ENCODE measurements at places on chromosomes 7 and 10.
A peak's percentile ranks its signal among the peaks of the same experiment; 100 is the strongest.

- no peak for DNase-seq
These were observed 3.5 kb downstream of the CTBP2 start for GRCh38 chr10:125156739-125157480.

DNA sequence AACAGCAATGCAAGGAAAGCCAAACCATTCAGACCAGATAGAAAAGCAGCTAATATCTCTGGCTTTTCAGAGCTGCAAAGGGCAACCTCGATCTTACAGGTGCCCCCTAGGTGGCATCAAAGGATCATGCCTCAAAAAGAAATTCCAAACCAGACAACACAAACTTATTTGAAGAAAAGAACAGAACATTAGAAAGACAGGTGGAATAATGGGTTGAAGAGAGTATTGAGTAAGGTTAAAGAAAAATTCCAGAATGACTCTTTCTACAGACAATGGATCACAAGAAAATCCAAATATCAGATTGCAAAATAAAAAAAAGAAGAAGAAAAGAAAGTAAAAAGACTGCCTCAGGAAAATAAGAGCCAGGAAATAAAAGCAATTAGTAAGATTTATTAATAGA, 213.7 kb downstream of the ELMO1 start:
- no peak for DNase-seq

DNA sequence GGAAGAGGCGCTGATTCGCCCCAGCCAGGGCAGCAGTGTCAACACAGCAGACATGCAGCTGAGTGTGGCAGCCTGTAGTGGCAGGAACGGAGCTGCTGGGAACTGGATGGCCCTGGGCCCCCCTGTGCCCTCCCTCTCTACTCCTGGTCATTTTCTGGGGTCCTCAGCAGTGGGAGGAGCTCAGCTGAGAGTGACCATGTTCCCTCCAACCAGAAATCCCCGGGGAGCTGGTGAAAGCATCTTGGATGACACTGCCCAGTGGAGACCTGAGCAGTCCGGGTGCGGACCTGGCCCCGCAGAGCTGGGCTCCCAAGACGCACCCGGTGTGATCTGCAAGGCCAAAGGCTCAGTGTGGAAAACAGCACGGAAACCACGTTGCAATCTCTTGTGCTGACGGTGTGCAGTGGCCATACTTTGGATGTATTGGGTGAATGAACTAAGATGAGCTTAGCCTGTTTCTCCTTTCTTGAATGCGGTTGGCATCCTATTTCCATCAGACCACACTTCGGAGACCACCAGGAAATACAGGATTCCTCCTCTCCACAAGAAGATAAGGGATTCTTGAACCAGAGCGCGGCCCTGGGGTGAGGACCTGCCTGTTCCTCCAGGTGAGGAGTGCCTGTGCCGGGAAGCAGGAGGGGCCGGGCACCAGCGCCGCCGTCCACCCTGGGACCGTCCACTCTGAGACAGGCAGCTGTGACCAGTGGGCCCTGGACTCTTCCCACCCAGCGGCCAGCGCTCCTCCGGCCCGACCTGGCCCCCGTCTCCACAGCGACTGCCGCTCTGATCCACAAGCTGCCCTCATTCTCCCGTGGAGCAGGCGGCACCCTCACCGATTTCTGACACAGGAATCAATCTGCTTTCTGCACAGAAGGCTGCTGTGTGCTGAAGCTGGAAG, 93.5 kb upstream of the DIP2C start:
- DNase-seq = no peak

DNA sequence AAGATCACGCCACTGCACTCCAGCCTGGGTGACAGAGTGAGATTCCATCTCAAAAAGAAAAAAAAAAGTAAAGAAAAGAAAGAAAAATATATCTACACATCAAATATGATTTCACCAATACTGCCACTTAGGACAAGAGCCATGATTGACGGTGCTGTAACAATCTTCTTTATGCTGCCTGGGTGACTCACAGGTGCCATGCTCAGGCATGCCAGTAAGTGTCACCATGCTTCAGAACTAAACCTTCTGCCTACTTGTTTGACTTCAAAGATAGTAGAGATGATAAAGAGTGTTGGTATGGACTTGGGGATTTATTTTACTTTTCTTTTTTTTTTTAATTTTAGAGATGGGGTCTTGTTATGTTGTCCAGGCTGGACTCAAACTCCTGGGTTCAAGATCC, 33.6 kb upstream of the DNMBP start:
- no peak for DNase-seq

DNA sequence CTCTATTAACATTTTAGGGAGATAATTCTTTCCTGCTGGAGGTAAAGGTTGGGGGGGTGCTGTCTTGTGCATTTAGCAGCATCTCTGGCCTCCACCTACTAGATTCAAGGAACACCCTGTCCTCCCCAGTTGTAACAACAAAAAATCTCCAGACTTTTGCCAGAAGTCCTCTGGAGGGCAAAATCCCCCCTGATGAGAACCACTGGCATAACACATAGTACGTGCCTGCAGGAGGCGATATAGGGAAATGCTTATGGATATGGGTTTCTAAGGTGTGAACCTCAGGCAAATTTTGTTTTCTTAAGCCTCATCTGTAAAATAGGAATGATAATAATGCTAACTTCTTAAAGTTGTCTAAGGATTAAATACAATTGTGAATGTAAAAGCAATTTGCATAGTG, 2.9 kb upstream of the OSBPL3 start:
- no peak for DNase-seq

- no peak for DNase-seq
These were observed 151.4 kb downstream of the CDH23 start for GRCh38 chr10:71547876-71548846.

GRCh38 chr10:97180363-97180755, 5.4 kb downstream of the SLIT1 start:
- DNase-seq = no peak

DNA sequence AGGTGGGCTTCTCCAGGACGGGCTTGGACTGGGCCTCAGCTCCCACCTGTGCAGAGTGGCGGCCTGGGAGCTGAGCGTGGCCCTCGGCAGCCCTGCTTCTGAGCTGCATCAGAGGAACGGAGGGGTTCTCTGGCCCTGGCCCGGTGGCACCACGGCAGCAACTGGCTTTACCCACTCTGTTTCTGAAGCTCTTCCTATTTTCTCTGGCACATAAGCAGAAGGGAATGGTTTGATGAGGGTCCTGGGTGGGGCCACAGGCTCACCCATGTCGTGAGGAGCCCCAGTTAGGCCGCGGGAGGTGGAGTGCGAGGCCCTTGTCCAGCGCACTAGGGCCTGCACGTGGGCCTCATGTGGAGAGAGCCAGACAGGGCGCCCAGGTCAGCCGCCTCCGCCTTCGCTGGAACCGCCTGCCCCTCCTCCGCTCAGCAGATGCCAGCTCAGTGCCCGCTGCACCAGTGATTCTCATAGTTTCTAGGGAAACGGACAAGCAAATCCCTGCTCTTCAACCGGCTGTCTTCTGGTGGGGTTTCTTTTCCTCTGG, 284.0 kb downstream of the CELF2 start:
- DNase-seq = no peak

- no peak for DNase-seq
These were observed 51.3 kb upstream of the CXCL12 start for GRCh38 chr10:44436240-44436639.

GRCh38 chr10:110529596-110530011, 31.9 kb downstream of the DUSP5 start:
- DNase-seq = no peak

- no peak for DNase-seq
These were observed 193.7 kb upstream of the CSTF2T start for GRCh38 chr10:51892965-51893658.

GRCh38 chr10:8520382-8520781, 465.9 kb downstream of the GATA3 start:
- DNase-seq = no peak

- DNase-seq = no peak
These were observed 207.7 kb upstream of the TEX47 start for GRCh38 chr7:89002981-89003956.

GRCh38 chr10:103441206-103441605, 11.0 kb downstream of the CALHM2 start:
- DNase-seq = no peak

DNA sequence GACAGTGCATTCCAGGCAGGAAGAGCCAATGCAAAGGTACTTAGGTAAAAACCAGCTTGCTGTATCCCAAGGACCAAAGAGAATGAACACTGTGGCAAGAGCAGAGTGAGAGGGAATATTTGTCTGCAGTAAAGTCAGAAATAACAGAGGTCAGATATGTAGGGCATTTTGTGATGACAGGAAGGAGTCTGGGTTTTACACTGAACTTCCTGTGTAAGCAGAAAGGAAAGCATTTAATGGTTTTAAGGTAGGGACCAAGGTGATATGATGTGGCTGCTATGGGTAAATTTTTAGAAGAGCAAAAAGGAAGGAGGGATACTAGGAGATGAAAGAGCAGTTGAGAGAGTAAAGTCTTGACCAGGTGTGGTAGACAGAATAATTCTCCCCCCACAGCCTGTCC, 10.1 kb downstream of the ABCB1 start:
- DNase-seq = no peak

DNA sequence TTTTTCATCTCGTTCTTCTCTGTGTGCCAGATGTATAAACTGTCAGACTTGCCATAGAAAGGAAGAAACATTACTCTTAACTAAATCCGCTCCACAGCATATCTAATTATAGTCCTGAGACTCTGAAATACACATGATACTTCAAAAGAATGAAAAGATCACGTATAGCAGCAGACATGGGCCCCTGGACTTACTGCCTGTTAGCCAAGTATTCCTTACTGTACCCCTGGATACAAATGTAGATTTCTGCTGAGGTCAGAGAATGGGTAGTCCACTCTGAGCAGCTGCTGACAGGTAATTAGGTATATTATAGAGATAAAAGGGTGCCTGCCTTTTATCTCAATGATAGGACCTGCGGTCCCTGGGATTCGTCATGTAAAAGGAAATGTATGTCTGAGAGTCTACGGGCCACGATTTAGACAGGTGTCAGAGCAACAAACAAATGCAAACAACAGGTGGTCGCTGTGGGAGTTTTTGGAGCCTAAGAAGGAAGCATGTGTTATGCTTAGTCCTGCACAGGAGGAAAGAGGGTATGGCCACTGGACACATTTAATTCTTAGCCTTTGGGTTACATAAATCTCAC, 69.4 kb downstream of the VOPP1 start:
- DNase-seq = no peak

DNA sequence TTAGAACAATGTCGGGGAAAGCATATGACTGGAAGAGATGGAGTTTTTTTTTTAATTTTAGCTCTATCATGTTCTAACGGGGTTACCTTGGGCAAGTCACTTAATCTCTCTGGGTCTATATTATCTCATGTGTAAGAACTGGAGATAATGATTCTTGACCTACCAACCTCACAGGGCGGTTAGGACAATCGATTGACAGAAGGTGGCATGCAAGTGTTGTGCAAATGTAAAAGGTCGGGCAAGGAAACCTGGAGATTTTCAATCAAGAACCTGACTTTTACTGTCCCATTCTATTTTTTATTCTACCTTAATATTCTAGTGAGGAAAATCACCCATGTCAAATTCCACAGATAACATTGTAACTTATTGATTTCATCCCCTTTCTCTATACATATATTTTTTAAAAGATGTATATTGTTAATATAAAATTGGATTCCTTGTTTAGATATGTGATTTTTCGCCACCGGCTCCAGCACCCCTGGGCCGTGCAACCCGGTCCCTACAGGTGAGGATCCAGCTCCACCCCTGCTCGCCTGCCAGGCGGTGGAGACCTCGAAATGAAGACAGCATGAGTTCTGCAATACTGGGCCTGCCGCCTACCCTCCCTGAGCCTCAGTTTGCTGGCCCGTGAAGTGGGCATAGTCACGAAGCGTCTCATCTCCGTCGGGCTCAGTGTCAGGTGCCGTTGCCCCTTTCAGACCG, 497.6 kb upstream of the PHF14 start:
- no peak for DNase-seq

GRCh38 chr10:125782054-125782453, 6.4 kb upstream of the MMP21 start:
- DNase-seq = no peak

GRCh38 chr7:54932818-54933543, 85.8 kb upstream of the EGFR start:
- DNase-seq = no peak

GRCh38 chr10:124916098-124916584, 25.8 kb upstream of the ZRANB1 start:
- DNase-seq = peak; percentile 1

GRCh38 chr7:38142736-38143135, 35.3 kb upstream of the STARD3NL start:
- no peak for DNase-seq

GRCh38 chr7:104267701-104268368, 60.0 kb upstream of the ORC5 start:
- no peak for DNase-seq

DNA sequence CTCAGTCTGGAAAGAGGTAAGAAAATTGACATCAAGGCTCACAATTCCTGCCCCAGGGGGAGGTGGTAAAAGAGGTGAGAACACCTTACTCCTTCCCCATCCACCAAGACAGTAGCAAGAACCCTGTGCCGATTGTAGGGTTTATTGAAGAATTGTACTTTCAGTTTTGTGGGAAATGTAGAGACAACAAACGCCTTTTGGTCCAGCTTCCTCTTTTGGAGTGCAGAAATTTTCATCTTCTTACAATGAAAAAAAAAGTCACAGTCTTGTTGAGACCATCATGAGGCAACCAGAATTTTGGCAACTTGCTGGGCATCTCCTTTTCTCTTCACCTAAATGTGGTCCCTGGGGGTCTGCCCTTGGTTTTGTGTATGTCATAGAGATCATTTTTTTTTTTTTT, 217.7 kb downstream of the TMEM178B start:
- no peak for DNase-seq

DNA sequence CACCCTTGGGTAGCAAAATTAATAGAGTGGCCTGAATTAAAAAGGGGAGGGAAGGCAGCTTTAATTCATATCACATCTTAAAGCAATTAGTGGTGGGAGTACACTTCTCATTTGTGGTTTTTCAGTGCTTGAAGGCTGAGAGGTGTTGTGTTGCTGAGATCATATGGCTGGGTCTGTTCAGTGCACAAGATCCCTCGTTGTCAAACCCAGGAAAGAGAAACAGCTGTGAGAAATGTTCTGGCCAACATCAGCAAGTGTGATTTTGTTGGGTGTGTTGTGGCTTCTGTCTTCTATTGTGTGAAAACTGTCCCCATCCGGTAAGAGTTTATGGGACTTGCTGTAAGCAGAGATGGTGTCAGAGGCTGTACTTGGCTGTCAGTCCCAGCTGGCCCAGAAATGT, 197.9 kb upstream of the BMPER start:
- DNase-seq = no peak

DNA sequence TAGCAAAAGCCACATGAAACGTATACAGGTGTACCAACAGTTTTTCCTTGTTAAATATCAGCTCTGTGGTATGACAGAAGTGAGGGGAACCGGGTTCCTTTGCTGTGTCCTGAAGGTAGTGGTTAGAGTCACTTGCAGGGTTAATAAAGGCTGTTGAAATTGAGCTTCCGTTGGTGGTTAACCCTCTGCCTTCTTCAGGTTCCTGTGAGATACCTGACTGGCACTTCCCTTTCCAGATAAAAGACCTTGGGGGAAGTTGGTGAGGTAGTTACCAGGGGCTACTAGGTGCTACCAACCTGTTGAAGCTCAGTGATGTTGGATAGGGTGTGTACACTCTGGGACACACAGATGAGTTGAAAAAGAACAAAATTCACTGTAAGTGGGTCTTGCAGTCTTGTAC, 384.1 kb downstream of the GATA3 start:
- no peak for DNase-seq

- DNase-seq = no peak
These were observed 148.0 kb downstream of the NRCAM start for GRCh38 chr7:108308276-108308675.

GRCh38 chr7:26950889-26951288, 86.5 kb upstream of the SKAP2 start:
- DNase-seq = no peak

All from activated T-cell treated with anti-CD3 and anti-CD28 coated beads for 4 hours (primary cell).